ENCODE measurements at places on chromosomes 4 and X.

GRCh38 chr4:144399927-144400326, 246.0 kb upstream of the HHIP start:
- no peak for DNase-seq

- DNase-seq: peak; percentile 12
These were observed 16.9 kb downstream of the NKX3-2 start for GRCh38 chr4:13527192-13527980.

GRCh38 chr4:3107691-3108121, 33.2 kb downstream of the HTT start:
- DNase-seq: no peak

DNA sequence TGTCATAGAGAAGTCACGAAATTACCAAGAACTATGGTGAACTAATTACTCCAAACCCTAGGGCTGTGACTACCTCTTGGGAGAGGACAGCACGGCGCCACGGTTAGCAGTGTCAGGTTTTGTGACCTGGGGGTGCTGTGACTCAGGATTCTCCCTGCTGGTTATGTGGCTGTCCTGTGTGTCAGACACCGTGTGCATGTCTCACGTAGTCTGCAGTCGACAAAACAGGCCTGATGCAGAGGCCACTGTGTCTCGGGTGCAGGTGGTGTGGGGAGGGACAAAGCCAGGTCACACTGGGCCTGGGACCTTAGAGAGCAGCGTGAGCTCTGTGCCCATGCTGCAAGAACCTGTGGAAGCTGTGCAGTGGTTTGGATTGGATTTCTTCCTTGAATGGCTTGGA, 34.1 kb downstream of the TNIP2 start:
- no peak for DNase-seq

DNA sequence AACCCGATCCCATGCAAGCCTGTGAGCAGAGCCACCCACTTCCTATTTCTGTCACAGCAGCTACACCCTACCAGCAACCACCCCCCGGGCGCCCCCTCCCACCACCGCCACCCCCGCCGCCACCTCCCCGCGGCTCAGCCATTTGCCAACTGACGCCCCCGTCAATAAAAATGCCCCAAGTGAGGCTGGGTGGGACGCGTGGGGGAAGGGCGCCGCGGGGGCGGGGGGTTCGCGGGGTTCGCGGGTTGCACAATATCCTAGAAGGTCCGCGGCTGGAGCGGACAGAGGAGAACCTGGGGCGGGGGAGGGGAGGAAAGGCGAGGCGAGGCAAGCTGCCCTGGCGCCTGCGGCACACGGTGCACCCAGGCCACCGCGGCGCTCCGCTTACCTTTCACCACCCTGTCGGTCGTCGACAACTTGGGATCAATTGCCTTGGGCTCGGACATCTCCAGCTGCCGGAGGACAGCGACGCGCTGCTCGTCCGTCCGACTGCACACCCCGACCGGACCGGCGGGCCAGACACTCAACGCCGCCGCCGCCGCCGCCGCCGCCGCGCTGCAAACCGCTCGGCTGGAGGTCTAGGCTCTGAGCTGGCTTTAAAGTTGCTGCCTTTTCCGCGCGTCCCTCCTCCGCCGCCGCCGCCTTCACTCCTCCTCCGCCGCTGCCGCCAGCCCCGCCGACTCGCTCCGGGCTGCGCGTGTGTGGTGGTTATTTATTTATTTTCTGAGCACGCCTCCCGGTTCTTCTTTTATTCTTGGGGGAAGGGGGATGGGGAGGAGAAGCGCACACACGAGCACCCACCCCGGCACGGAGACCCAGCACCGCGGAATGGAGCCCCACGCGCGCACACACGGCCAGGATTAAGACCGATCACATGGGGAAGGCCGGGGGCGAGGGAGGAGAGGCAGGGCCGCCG, 717 bp downstream of the PPP3CA start:
- peak; percentile 38 for DNase-seq

DNA sequence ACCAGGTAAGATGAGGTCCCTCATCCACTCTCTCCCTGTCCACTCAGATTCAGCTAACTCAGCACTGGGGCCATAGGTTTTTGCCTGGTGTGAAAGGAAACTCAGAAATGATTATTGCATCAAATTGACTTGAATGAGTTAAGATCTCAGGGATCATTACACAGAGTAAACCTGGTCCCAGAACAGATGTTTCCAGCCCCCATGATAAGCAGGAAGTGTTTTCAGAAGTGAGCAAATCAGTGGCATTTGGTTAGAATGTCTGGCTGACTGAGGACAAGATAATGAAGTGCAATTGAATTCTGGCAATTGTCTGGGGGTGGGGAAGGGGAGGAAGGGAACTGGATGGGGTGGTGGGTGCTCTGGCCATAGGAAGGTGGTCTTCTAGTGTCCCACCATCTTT, 108.0 kb downstream of the CHIC2 start:
- DNase-seq: no peak
